ENCODE measurements at places on chromosomes 7 and 10.

GRCh38 chr10:113983552-113983951 lies 60.1 kb upstream of the ADRB1 start:
- no peak for DNase-seq

GRCh38 chr7:14551310-14551709 lies 351.2 kb downstream of the DGKB start:
- no peak for DNase-seq

- no peak for DNase-seq
Observed at GRCh38 chr7:149125189-149125862, 798 bp downstream of the ZNF425 start.

DNA sequence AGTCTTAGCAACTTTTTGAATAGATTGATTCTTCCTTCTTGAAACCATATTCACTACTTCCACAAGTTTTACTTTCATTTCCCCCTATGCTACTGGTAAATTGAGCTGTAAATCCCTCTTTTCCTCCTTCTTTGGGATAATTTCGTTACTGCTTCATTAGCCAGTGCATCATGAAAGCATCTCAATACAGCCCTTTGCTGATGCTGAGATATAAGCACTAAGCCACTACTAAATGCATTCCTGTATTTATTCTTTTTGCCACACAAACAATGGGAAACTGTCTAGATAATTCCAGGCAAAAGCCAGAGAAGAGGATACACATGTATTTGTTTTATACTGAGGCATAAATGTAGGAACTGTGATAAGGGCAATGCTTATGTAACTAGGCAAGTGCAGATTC lies 313.9 kb downstream of the NXPH1 start:
- DNase-seq: no peak

All from type B pancreatic cell (in vitro differentiated cells).